ENCODE measurements at places on chromosomes 7 and 10.
A peak's percentile ranks its signal among the peaks of the same experiment; 100 is the strongest.

GRCh38 chr7:98251231-98251600 lies 816 bp downstream of the TECPR1 start:
- DNase-seq, result no peak

DNA sequence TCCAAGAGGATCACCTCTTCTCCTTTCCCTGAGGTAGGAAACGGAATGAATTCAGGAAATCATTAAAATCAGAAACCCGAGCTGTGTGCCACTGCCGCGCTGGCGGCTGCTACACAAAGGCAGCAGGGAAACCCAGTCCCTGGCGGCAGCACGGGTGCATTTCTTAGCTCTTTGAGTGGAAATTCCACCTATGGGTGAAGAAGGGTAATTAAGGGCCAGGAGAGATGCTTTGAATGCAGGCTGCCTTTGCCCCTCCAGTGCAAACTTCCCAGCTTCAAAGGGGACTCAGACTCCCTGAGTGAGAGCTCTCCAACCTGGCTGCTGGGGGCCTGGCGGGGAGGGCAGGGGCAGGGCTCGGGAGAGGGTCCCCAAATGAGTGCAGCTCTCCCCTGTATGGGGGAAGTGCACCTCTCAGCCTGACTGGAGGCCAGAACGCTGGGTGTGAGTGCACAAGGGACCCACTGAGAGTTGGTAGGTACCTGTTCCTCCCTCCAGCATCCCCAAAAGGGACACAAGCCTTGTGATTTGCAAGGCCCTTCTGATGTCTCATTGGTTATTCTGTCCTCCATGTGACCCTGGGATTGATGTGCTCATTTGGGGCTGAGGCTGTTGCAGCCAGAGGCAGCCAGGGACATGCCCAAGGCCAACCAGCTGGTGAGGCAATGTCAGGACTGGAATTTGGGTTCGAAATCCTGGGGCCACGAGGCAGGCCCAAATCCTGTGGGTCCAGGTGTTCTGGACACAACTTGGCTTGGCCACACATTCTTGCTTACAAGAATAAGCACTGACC lies 16.3 kb upstream of the ZMIZ1 start:
- peak; percentile 80 for DNase-seq

DNA sequence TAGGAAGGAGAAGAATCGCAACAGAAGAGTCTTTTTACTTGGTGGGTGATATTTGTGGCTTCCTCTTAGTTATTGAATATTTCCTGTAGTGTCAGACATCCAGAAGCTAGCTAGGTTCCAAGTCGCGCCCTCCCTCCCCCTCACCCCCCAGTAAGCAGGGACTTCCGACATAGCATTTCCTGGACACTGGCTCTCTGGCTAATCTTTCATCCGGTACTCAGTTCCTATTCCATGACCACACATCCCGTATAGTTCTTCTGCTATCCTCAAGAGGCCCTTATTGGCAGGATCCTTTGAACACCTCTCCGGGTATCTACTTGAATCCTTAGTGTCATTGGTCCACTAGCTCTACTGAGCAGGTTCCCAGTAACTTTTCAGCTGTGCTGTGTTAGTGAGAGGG lies 167.8 kb downstream of the HDAC9 start:
- DNase-seq, result no peak

DNA sequence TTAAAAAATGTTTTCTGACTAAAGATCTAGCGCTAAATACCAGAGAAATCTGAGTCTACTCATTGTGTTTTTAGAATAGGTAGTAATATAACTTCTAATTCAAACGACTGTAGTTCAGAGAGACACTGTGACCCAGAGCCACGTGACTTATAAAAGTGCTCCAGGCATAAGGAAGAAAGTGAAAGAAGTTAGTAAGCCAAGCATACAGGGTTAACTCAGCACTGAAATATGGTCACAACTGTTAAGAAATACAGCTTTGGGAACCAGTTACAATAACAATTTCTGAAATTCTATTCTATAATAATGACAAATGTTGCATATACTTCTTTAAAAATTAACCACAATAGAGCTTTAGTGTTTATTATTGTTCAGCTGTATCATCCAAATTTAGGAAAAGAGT lies 119.1 kb downstream of the TFEC start:
- no peak for DNase-seq

GRCh38 chr7:95893484-95893883 lies 121.1 kb downstream of the DYNC1I1 start:
- DNase-seq, result no peak

DNA sequence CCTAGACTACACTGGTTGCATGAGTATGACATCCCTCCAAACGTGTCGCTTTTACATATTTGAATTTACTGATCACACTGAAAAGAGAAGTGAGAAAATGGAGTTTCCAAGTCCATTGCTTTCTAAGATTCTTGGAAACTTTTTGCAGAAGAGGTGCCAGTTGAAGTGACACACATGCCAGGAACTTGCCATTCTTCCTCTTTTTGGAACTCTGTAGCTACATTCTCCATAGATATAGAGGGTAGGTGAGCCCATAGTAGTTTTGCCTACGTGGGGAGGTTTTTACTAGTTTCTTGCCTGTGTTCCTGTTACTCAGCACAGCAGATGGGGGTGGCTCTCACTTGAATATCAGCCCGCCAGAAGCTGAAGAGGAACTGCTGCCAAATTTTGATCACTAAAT lies 286.6 kb upstream of the NRP1 start:
- DNase-seq, result no peak

GRCh38 chr7:111788286-111789047 lies 226.2 kb upstream of the IMMP2L start:
- peak; percentile 67 for DNase-seq

DNA sequence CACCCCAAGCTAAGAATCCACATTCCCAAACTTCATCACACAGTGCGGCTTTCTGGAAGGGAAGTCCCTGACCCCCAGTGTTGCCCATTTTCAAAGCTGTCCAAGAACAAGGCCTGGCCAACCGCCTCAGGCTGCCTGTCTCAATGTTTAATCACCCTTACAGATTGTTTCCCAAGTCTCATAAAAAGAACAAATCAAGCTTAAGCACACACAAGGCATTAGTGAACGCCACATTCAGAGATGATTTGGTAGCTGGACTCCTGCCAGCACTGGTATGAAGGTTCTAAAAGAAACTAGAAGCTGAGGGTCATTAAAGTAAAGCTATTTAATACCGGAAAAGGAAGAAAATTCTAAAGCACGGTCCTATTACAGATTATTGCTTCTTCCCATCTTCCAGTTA lies 35.6 kb downstream of the C10orf90 start:
- no peak for DNase-seq

DNA sequence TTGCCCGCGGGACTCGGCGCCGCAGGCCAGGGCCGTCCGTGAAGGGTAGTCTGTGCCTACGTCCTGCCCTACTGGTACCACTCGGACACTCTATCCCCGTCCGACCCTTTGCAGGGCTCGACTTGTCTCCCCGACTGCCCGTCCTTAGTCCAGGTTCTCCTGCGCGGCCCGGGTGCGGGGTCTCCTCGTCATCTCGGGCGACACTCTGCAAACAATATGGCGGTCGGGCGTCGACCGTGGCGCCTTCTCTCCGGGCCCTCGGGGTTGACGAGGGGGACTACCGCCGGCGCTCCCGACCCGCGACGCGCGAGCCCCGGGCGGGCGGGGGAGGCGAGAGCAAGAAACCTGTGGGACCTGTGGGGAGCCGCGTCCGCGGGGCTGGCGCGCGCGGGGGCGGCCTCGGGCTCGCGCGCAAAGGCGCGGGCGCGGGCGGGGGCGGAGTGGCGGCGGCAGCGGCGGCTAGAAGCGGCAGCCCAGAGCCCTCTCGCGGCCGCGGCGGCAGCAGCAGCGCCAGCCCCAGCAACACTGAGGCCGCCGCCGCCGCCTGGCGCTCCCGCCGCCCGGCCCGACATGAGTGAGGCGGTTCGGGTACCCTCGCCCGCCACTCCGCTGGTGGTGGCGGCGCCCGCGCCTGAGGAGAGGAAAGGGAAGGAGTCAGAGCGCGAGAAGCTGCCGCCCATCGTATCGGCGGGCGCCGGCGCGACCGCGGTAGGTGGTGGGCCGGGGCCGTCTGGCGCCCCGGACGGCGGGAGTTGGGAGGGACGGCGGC lies at the start of gene HECTD2:
HECTD2 (plus strand) TSS at position 476 of the 769 bp plus-strand sequence; CDS start at position 571, 95 bp downstream.
- DNase-seq, result peak; percentile 91

GRCh38 chr7:29113384-29114102 lies 32.8 kb downstream of the CPVL start:
- DNase-seq, result peak; percentile 54

- DNase-seq, result no peak
These were observed 101.8 kb upstream of the STRIP2 start for GRCh38 chr7:129332254-129333035.

GRCh38 chr7:88233828-88234227 lies 14.0 kb upstream of the SRI start:
- DNase-seq, result no peak

DNA sequence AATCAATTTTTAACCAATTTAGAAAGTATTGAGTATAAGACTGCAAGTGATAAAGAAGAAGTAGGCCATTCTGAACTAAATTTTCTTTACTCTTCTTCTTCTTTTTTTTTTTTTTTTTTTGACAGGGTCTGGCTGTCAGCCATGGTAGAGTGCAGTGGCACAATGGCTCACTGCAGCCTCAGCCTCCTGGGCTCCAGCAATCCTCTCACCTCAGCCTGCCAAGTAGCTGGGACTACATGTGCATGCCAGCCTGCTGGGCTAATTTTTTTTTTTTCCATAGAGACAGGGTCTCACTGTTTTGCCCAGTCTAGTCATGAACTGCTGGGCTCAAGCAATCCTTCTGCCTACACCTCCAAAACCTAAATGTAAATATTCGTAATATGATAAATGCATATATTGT lies 63.2 kb downstream of the DGKB start:
- no peak for DNase-seq

DNA sequence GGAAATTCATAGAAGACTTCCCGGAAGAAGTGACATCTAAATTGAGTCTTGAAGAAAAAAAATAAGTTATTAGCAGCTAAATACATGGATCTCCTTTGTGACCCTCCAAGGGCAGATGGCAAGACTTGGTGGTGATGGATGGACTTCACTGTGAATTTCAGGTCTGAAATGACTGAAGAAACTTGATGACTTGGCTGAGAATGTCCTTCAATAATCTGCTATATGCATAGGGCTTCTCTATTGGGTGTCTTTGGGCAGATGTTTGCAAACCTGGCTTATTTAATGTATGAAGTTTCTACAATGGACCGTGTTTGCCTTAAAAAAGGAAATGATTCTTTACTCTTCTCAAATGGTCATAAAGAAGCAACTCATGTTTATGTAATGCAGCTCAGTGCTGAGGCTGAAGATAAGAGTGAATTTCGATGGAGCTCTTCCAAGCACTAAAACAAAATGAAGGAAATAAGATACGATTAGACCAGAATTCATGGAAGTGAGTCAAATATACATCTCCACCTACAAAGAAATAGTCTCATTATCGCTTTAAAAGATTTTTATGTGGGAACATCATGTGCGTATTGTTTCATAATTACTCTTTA lies 116.6 kb upstream of the WDR11 start:
- DNase-seq, result no peak

DNA sequence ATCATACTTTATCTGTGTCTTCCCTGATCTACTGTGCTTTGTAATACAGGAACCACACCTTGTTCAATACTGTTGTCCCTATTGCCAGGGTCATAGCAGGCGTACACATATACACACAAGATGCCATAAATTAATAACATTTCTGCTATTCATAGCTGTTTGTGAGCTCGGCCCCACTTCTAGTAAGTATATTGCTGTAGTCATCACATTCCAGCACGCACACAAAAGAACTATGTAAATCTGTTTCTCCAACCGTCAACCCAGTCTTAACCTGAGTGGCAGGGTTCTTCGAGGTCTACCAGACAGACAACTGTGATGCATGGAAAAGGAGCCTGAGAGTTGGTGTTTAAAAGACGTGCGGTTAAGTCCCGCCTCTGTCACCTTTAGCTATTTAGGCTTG lies 5.7 kb upstream of the CACNB2 start:
- DNase-seq, result no peak

DNA sequence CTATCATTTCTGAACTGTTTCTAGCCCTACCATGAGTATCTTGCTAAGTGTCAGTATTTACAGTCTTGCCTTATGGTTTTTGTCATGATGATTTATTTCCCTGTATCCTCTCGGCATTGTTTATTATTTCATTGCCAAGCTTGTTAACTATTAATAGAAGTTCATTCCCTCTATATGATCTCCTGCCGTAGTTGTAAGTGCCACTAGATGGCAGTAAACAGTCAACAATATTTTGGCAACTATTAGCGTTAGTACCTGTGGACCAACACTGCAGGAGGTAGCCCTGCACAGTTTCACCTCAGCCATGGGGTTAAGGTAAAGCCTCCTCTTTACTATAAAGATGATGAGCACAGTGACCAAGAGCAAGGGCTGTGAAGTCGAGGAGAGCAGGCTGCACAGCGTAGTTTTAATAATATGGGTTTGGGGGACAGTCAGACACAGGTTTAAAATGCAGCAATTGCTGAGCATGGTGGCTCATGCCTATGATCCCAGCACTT lies 26.1 kb upstream of the CCNJ start:
- DNase-seq, result peak; percentile 70

DNA sequence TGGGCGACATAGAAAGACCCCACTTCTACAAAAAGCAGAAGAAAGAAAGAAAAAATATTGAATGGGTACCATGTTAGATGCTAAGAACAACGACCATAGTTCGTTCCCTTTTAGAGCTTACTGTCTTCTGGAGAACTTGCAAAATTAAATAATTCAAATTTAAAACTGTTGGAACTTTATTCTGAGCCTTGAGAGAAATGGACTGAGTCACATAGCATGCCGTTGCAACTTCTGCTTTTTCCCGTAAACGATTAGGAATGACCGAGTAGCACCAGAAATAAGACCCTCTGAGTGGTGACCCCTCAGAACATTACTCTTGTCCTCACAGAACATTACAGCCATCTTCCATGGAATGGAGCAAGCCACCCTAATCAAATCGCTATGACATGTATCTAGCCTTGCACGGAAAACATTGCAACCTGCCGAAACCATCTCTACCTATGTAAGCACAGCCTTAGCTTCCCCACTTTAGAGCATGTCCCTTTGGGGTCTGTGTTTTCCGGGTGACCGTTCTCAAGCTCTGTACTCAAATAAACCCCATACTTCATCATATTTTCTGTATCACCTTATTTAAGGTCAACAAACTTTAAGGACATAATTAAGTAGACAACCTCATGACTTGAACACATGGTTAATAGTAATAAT lies 179.1 kb downstream of the PRKCQ start:
- DNase-seq, result no peak

DNA sequence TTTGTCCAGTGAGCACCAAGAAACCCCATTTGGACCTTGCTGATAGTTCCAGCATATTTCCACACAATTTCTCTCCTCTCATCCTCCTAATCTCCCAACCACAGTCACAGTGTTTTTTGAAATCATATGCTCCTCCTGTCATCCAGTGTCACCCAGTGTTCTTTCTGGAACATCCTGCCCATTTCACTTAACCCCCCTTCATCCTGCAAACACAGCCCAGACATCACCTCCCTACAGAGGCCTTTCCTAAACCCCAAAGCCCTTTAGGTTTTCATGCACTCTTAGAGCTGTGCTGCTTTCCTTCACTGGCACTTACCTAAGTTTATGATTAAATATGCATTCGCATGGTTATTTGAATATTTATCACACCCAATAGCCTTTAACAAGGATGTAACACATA lies 1158.0 kb upstream of the C7orf33 start:
- no peak for DNase-seq

Measured in neural progenitor cell (in vitro differentiated cells).